ENCODE measurements at places on chromosomes 5 and 9. TPM values are rescaled to one million over a fixed set of nuclear protein-coding genes. Genes with fewer than 3 reads are reported as not detected.

Gene KIAA1958
- total RNA-seq = 1.5 TPM

Gene PCDHGA10
- total RNA-seq = 4.3 TPM

Gene BTNL8
- total RNA-seq = not detected

Gene CDHR2
- 0.28 TPM for total RNA-seq

Gene KCNMB1
- not detected for total RNA-seq

Gene FIBCD1
- 1.5 TPM for total RNA-seq

Gene SMIM33
- not detected for total RNA-seq

Gene SLC6A3
- total RNA-seq = not detected

Gene VCAN
- 452 TPM for total RNA-seq

Gene SLC46A2
- total RNA-seq = not detected

Gene HK3
- total RNA-seq = not detected

Gene KIF4B
- under 0.01 TPM for total RNA-seq

Gene TENT4A
- 8.1 TPM for total RNA-seq

Gene MPDZ
- 47.5 TPM for total RNA-seq

Gene BHMT2
- total RNA-seq = 3.4 TPM

Gene C1QTNF3
- 2.0 TPM for total RNA-seq

Gene WNT8A
- total RNA-seq = not detected

Gene PKD2L2
- not detected for total RNA-seq

Gene ARID3C
- 0.14 TPM for total RNA-seq

Gene TMEM252
- total RNA-seq = not detected

Gene OMD
- total RNA-seq = not detected

Gene PCDH12
- 0.14 TPM for total RNA-seq

Gene RANBP17
- 2.1 TPM for total RNA-seq

Gene COQ4
- 17.2 TPM for total RNA-seq

Gene SERF1A
- total RNA-seq = 2.4 TPM

Gene SOHLH1
- not detected for total RNA-seq

Gene MRPL36
- total RNA-seq = 48.1 TPM

Gene SLC34A1
- total RNA-seq = not detected

Gene SYK
- total RNA-seq = under 0.01 TPM

Gene INSL4
- total RNA-seq = not detected

Gene SCGB3A2
- not detected for total RNA-seq

Gene OSMR
- total RNA-seq = 86.6 TPM

Gene PCDHGA6
- total RNA-seq = 3.2 TPM

Gene SLC34A3
- not detected for total RNA-seq

Gene SMIM32
- not detected for total RNA-seq

Gene CDH10
- total RNA-seq = 1.7 TPM

Gene FBP1
- total RNA-seq = not detected

Gene IL7R
- 6.4 TPM for total RNA-seq

Data from smooth muscle cell of bladder (primary cell).